ENCODE measurements at places on chromosomes 7 and 10. TPM values are rescaled to one million over a fixed set of nuclear protein-coding genes. Genes with fewer than 3 reads are reported as not detected.

The TMEM225B gene
- total RNA-seq, result 6.8 TPM

The NEUROG3 gene
- not detected for total RNA-seq

The TEX47 gene
- total RNA-seq, result not detected

GRCh38 chr7:17651341-17651740, 289.0 kb downstream of the SNX13 start:
- H3K36me3 ChIP-seq, result no peaks in the 10 kb centered on the region
- DNase-seq, result no peak
- H3K4me3 ChIP-seq, result no peak overlapping the region
- H3K27ac ChIP-seq, result peak overlapping the region; percentile 77
- peaks cover 35% of the 10 kb centered on the region for H3K4me1 ChIP-seq

The FANK1 gene
- total RNA-seq, result 3.7 TPM

- H3K4me1 ChIP-seq, result peaks cover 100% of the 10 kb centered on the region
- H3K27me3 ChIP-seq, result no peaks in the 10 kb centered on the region
- H3K4me3 ChIP-seq, result no peak overlapping the region
- H3K27ac ChIP-seq, result peak overlapping the region; percentile 56
- H3K36me3 ChIP-seq, result no peaks in the 10 kb centered on the region
Measured at GRCh38 chr10:124735491-124736286, 8.5 kb downstream of the FAM53B start.

Measured in suprapubic skin (tissue), 4 donors.